Stimulated activated CD8-positive, alpha-beta memory T cell treated with anti-CD3 and anti-CD28 coated beads, Interleukin-7, amount 100 ng/mL, for 24 hours (primary cell): ENCODE measurements at places on chromosomes 4 and X.

GRCh38 chrX:154991039-154991438, 31.5 kb downstream of the F8 start:
- DNase-seq: no peak

- peak; percentile 16 for DNase-seq
Observed at GRCh38 chrX:120560405-120560841, 339 bp downstream of the CUL4B start.

DNA sequence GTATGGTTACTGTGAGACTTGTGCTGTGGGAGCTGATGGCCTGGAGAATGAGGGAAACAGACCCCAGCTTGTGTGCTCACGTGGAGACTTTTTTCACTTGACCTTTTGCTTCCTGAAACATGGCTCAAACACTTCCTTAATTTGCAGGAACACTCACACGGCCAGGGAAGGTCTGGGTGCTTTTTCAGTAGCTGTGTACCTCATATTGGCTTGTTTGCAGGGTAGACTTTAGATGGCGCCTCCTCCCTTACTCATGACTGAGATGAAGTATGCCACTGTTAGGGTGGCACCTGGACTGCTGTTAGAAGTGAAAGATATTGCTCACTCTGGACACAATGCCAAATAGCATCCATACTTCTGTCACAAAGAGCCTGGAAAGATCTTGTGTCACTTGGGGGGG, 75.7 kb upstream of the WDR1 start:
- no peak for DNase-seq

DNA sequence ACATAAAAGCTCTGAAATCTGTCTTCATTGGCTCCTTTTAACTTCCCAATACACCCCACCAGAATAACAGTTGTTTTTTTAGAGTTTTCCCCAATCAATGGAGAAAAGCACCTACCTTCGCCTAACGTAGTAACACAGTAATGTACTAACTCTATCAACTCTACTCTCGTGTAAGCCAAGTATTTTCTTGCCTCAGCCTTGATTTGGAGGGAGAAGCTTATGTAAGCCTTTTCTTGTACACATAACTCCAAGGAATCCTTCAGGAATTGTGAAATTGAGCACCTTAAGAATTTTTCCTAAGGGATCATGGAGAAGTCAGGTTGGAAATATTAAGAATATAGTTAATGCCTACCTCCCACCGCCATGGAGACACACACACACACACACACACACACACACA, 181.2 kb downstream of the RAPGEF2 start:
- DNase-seq: no peak

DNA sequence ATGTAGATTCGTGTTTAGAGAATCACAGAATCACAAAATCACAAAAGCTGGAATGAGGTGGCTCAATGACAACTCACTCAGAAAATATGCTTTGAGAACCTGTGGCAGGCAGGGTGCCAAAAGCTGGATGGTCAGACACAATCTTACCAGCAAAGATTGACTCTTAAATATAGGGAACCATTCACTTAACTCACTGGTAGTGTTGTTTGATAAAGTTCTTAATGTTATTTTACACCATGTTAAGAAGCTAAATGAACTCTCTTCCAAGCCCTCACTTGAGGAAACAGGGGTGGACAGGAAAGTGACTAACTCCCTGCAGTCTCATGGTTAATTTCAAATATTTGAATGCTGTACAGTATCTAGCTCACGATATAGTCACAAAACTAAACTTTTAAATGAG, 5.7 kb upstream of the SCOC start:
- DNase-seq: no peak

GRCh38 chrX:118373538-118373937, 27.6 kb downstream of the WDR44 start:
- DNase-seq: no peak

DNA sequence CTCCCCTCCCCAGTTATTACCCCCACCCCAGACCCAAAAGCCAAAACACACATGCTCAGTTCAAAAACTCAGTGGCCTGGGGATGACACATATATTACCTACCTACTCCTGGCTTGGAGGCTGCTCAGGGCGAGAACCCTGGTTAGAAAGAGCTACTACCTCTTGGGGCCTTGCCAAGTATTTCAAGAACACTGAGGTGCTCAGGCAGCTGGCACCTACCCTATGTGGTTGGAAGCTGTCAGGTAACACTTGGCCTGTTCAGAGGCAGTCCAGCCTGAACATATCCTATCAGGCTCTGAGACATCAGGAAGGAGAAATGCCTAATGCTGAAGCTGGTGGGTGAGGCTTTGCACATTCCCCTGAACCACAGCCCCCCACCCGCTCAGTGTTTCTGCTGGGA, 4.9 kb downstream of the BCAP31 start:
- no peak for DNase-seq

- no peak for DNase-seq
Observed at GRCh38 chr4:155629956-155630355, 36.7 kb upstream of the GUCY1A1 start.

- no peak for DNase-seq
Observed at GRCh38 chr4:36771411-36772153, 473.0 kb upstream of the NWD2 start.

GRCh38 chrX:74535086-74535407, 79.4 kb downstream of the RLIM start:
- DNase-seq: no peak

DNA sequence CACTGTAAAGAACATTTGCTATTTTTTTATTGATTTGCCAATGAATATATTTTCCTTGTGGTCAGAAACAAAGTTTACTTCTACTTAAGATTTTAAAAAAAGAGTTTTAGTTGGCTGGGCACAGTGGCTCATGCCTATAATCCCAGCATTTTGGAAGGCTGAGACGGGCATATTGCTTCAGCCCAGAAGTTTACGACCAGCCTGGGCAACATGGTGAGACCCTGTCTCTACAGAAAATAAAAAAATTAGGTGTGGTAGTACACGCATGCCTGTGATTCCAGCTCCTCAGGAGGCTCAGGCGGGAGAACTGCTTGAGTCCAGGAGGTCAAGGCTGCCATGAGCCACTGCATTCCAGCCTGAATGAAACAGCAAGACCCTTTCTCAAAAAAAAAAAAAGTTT, 36.8 kb downstream of the LRP2BP start:
- no peak for DNase-seq

DNA sequence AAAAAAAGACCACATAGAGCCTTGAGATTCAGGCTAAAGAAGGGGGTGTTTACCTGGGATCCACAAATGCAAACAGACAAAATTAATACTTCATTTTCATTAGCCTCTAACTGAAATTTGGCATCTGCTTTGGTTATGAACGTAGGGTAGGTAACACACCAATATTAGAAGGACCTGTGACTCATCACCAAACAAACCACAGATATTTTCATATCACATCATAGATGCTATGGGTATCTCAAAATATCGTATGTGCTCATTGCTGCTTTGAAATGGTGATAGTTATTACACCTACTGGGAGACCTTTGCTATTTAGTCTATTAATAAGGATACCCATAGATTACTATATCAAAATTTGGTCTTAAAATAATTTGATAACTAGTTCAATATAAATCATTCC, 180.6 kb upstream of the MAP3K15 start:
- no peak for DNase-seq

DNA sequence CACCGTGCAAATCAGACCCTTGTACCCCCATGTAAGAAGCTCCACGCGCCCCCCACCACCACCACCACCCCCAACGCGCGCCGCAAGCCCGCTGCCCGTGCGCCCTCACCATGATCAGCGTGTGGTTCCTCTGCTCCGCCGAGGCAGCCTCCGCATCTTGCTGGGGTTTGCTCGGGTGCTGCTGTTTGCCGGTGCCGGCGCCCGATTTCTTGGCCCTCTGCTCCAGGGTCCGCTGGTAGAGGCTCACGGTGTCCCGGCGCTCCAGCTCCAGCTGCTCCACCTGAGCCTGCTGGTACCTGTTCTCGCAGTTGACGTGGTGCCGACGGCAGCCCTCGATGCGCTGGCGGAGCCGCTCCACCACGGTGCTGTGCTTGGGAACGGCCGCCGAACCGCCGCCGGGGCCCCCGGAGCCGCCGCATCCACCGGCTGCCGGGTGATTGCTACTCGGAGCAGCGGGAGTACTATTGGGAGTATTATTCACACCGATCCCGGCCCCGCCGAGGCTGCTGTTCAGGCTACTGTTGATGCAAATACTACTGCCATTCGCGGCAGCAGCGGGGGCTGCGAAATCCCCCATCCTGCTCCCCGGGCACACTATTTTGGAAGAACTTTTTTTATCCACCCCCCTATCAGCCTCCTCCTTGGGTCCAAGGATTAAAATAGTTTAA, 1.1 kb downstream of the MAML3 start:
- DNase-seq: no peak

GRCh38 chrX:81280148-81280547, 78.2 kb downstream of the SH3BGRL start:
- no peak for DNase-seq

GRCh38 chr4:90951037-90951436, 823.8 kb downstream of the CCSER1 start:
- DNase-seq: no peak

- DNase-seq: no peak
Observed at GRCh38 chrX:39720945-39721344, 376.8 kb downstream of the BCOR start.

GRCh38 chr4:76640353-76640910, 205.4 kb downstream of the SHROOM3 start:
- no peak for DNase-seq
